ENCODE measurements at places on chromosomes 13 and 19.

DNA sequence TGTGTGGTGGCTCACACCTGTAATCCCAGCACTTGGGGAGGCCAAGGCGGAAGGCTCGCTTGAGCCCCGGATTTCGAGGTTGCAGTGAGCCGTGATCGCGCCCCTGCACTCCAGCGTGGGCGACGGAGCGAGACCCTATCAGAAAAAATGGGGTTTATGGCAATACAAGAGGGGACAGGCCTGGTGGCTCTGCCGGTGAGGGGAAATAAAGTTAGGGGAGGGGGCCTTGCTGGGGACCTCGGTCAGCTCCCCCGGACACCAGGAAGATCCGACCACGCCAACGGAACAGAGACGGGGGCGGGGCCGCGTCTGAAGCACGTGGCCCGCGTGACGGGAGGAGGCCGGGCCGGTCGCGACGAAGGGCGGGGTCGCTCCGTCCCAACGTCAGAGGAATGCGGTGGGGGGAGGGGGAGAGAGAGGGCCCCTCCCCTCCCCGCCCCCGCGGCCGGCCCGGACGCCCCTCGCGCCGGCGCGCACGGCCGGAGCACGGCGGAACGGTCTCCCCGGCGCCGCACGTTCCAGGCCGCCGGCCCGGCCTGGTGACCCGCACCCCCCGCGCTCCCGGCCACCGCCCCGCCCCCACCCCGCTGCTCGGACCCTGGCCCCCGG is 1.9 kb upstream of the HNRNPL start:
- no peaks in the 10 kb centered on the region for H3K27me3 ChIP-seq
- peaks cover 29% of the 10 kb centered on the region for H3K36me3 ChIP-seq
- H3K27ac ChIP-seq, result peak overlapping the region; percentile 99
- H3K4me3 ChIP-seq, result peak overlapping the region; percentile 97

GRCh38 chr13:76293751-76294150 is 592.5 kb downstream of the KCTD12 start:
- no peak for DNase-seq
- no peak overlapping the region for H3K27ac ChIP-seq
- no peak overlapping the region for H3K4me3 ChIP-seq
- no peaks in the 10 kb centered on the region for H3K4me1 ChIP-seq
- H3K36me3 ChIP-seq, result no peaks in the 10 kb centered on the region

- no peaks in the 10 kb centered on the region for H3K36me3 ChIP-seq
- H3K4me1 ChIP-seq, result peaks cover 4% of the 10 kb centered on the region
- H3K4me3 ChIP-seq, result no peak overlapping the region
- no peak overlapping the region for H3K27ac ChIP-seq
These were observed 238.0 kb downstream of the PCDH9 start for GRCh38 chr13:66992183-66992582.

GRCh38 chr13:102947745-102948405 is 102.0 kb downstream of the ERCC5 start:
- H3K27me3 ChIP-seq, result peaks cover 5% of the 10 kb centered on the region
- no peaks in the 10 kb centered on the region for H3K4me1 ChIP-seq
- H3K27ac ChIP-seq, result no peak overlapping the region
- no peak for DNase-seq
- H3K4me3 ChIP-seq, result no peak overlapping the region
- H3K36me3 ChIP-seq, result no peaks in the 10 kb centered on the region

GRCh38 chr13:75442736-75443234 is 39.2 kb downstream of the TBC1D4 start:
- no peak for DNase-seq
- H3K36me3 ChIP-seq, result no peaks in the 10 kb centered on the region
- no peaks in the 10 kb centered on the region for H3K4me1 ChIP-seq
- peaks cover 4% of the 10 kb centered on the region for H3K27me3 ChIP-seq
- no peak overlapping the region for H3K27ac ChIP-seq

- H3K4me3 ChIP-seq, result peak overlapping the region; percentile 62
- H3K27me3 ChIP-seq, result no peaks in the 10 kb centered on the region
- H3K27ac ChIP-seq, result peak overlapping the region; percentile 88
- H3K36me3 ChIP-seq, result no peaks in the 10 kb centered on the region
- H3K4me1 ChIP-seq, result peaks cover 86% of the 10 kb centered on the region
- DNase-seq, result peak; percentile 77
These were observed 479.1 kb downstream of the FOXO1 start for GRCh38 chr13:40187324-40187795.

- no peaks in the 10 kb centered on the region for H3K27me3 ChIP-seq
- peaks cover 7% of the 10 kb centered on the region for H3K36me3 ChIP-seq
- H3K27ac ChIP-seq, result no peak overlapping the region
These were observed 8.9 kb upstream of the WBP4 start for GRCh38 chr13:41052441-41052840.

DNA sequence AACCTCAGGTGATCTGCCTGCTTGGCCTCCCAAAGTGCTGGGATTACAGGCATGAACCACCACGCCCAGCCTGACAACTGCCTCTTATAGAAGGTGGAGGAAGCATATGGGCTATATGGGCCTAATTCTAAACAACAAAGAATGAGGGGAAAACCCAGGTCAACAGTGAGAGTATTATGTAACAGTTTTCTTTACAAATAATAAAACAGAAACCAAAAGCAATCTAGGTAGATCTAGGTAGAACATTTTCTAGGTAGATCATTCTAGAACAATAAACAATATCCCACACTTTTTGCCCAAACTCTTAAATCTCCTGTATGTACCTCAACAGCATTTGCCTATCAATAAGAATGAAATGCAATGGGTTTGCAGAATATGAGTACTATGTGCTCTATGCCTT is 267.4 kb downstream of the ABCC4 start:
- peaks cover 3% of the 10 kb centered on the region for H3K4me1 ChIP-seq
- H3K36me3 ChIP-seq, result peaks cover 24% of the 10 kb centered on the region
- no peaks in the 10 kb centered on the region for H3K27me3 ChIP-seq
- H3K4me3 ChIP-seq, result no peak overlapping the region

- H3K27ac ChIP-seq, result peak overlapping the region; percentile 70
- no peaks in the 10 kb centered on the region for H3K27me3 ChIP-seq
- peaks cover 60% of the 10 kb centered on the region for H3K4me1 ChIP-seq
- DNase-seq, result peak; percentile 43
These were observed 87.6 kb downstream of the ARHGEF7 start for GRCh38 chr13:111202745-111203144.

DNA sequence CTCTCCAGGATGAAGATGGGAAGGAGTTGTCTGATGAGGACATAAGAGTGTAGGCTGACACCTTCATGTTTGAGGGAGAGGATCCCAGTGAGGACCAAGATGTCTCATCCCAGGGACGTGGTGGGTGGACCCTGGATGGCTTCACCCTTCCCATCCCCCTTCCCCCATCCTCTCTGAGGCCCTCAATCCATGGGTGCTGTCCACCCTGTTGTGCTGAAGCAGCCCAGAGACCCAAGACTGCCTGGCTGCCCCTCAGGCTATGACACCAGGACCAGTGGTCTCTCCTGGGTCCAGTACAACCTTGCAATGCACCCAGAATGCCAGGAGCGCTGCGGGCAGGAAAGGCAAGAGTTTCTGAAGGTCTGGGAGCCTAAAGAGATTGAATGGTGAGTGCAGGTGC is 3.4 kb upstream of the CYP4F12 start:
- no peak overlapping the region for H3K27ac ChIP-seq
- peaks cover 19% of the 10 kb centered on the region for H3K4me1 ChIP-seq
- peaks cover 13% of the 10 kb centered on the region for H3K27me3 ChIP-seq
- H3K36me3 ChIP-seq, result no peaks in the 10 kb centered on the region
- DNase-seq, result no peak
- H3K4me3 ChIP-seq, result no peak overlapping the region

- H3K27me3 ChIP-seq, result no peaks in the 10 kb centered on the region
- H3K36me3 ChIP-seq, result peaks cover 49% of the 10 kb centered on the region
- DNase-seq, result no peak
These were observed 9.5 kb downstream of the POLR1D start for GRCh38 chr13:27631156-27631555.

DNA sequence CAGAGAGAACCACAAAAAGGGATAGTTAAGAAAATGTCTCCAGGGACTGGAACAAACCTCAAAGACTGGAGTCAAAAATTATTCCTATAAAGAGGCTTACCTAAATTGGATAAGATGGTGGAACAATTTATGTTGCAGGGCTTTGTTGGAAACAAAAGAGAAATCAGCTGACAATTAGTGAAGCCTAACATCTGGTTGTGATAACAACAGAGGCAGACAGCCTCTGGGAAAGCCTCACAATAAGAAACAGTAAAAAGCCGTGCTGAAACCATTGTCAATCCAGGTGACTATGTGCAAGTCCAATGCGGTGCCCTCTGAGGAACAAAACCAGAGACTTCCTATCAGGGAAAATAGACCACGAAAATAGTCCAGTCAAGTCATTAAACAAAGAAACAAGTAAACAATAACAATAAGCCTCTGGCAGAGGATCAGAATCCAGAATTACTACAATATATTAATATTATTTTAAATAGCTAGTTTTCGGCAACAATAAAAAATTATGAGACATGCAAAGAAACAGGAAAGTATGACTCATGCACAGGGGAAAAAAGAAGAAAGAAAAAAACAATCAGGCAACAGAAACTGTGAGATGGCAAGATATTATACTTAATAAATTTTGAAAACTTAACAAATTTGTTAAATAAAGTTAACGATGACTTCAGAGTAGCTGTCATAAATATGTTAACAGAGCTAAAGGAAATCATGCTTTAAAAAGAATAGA is 99.7 kb upstream of the RXFP2 start:
- H3K27me3 ChIP-seq, result no peaks in the 10 kb centered on the region
- no peaks in the 10 kb centered on the region for H3K36me3 ChIP-seq
- H3K4me1 ChIP-seq, result no peaks in the 10 kb centered on the region
- no peak overlapping the region for H3K4me3 ChIP-seq
- no peak for DNase-seq
